ENCODE measurements at places on chromosomes 6 and 20. TPM values are rescaled to one million over a fixed set of nuclear protein-coding genes. Genes with fewer than 3 reads are reported as not detected.

Gene ELOVL2
- total RNA-seq = 1.8 TPM

Gene BMP2
- total RNA-seq = 32.9 TPM

Gene GUCA1A
- total RNA-seq = not detected

Gene PRR18
- not detected for total RNA-seq

Gene ZNF165
- total RNA-seq = 1.9 TPM

Gene OR12D3
- total RNA-seq = not detected

Gene CYP39A1
- not detected for total RNA-seq

Gene RAB44
- total RNA-seq = not detected

Gene SLC22A16
- not detected for total RNA-seq

Gene MTFR2
- total RNA-seq = 4.0 TPM

Gene OLIG3
- not detected for total RNA-seq

Gene ARFGEF3
- 44.6 TPM for total RNA-seq

Gene SPTLC3
- total RNA-seq = 1.9 TPM

Gene TINAG
- not detected for total RNA-seq

Gene APOBEC2
- not detected for total RNA-seq

Gene CD109
- total RNA-seq = 0.58 TPM

Gene HLA-DRA
- 42.0 TPM for total RNA-seq

Gene WRNIP1
- 42.4 TPM for total RNA-seq

Gene PLTP
- 27.7 TPM for total RNA-seq

Gene CDSN
- total RNA-seq = not detected

Gene VIP
- total RNA-seq = 19.5 TPM

Gene APMAP
- 50.1 TPM for total RNA-seq

Gene FNDC1
- 11.0 TPM for total RNA-seq

Gene VSTM2L
- total RNA-seq = 16.7 TPM

Gene C6orf15
- not detected for total RNA-seq

Gene ECT2L
- not detected for total RNA-seq

Gene RGS17
- total RNA-seq = not detected

Gene ATP9A
- 36.7 TPM for total RNA-seq

Gene POM121L2
- total RNA-seq = not detected

Gene CAPN11
- not detected for total RNA-seq

Gene GATA5
- total RNA-seq = 16.4 TPM

Gene CAGE1
- not detected for total RNA-seq

Gene WFDC12
- total RNA-seq = not detected

Gene MDFI
- 8.3 TPM for total RNA-seq

Gene GRIK2
- 0.45 TPM for total RNA-seq

Gene RIPOR3
- 8.1 TPM for total RNA-seq

Gene SEL1L2
- not detected for total RNA-seq

Gene R3HDML
- not detected for total RNA-seq

Gene OR2H2
- not detected for total RNA-seq

Gene COX4I2
- total RNA-seq = not detected

Gene SYCP2L
- total RNA-seq = not detected

Gene FAM209A
- total RNA-seq = not detected

Gene ZNF334
- 12.8 TPM for total RNA-seq

Gene NDUFAF4
- total RNA-seq = 10.8 TPM

Measured in stomach (tissue), 19 donors.